NB4 (cell line): ENCODE measurements at places on chromosomes 6 and 20.

- DNase-seq: no peak
Measured at GRCh38 chr6:69105288-69105687, 470.2 kb downstream of the ADGRB3 start.

DNA sequence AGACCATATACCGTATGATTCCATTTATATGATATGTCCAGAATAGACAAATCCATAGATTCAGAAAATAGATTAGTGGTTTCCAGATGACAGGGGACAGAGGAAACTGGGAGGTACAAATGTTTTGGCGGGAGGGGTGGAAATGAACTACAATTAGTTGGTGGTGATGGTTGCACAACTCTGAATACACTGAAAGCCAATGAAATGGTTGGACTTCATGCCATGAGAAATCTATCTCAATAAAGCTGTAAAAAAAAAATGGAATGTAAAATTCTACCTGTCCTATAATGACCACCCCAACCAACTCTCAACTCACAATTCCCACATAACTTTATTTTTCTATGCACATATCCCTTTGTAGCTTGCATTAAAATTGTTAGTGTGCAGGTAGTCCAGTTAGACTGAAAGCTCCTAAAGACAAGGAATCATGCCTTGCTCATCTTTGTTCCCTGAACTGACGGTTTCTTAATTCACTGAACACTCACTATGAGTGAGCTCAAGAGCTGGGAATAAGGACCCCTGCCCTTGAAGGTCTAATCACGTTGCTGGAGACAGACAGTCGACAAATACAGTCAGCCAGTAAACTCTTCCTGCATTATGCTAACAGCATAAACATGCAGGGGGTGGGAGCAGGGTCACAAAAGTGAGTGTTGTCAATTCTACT, 1.4 kb downstream of the DCDC2 start:
- DNase-seq: no peak

DNA sequence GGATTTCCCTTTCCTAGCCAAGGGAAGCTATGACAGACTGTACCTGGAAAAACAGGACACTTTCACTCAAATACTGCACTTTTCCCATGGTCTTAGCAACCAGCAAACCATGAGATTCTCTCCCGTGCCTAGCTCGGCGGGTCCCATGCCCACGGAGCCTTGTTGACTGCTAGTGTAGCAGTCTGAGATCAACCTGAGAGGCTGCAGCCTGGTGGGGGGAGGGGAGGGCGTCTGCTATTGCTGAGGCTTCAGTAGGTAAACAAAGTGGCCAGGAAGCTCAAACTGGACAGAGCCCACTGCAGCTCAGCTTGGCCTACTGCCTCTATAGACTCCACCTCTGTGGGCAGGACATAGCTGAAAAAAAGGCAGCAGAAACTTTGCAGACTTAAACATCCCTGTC, 61.8 kb downstream of the EPM2A start:
- DNase-seq: no peak

GRCh38 chr6:133997267-133997666, 44.2 kb downstream of the TBPL1 start:
- no peak for DNase-seq

DNA sequence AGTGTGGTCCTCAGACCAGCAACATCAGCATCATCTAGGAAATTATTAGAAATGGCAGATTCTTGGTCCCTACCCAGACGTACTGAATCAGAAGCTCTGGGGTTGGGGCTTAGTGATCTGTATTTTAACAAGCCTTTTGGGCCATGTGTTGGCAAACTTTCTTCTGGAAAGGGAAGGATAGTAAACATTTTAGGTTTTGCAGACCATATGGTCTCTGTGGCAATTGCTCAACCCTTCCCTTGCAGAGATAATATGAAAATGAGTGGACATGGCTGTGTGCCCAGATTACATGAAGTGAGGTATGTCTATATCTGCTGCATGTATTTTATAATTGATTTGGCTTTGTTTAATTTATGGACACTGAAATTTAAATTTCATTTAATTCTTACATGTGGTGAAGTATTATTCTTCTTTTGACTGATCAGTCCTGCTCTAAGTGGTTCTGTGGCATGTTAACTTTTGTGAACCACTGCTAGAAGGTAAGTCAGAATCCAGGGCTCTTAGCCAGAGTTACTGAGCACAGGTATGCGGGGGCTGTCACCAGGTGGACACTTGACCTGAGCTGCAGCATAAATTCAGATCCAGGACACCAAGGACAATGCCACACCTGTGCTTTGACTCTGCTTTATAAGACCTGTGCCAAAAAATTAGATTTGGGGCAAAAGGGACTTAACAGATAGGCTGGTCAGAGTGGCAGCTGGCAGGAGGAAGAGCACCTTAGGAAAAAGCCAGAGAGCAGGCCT, 43.2 kb downstream of the LY86 start:
- DNase-seq: peak; percentile 76

DNA sequence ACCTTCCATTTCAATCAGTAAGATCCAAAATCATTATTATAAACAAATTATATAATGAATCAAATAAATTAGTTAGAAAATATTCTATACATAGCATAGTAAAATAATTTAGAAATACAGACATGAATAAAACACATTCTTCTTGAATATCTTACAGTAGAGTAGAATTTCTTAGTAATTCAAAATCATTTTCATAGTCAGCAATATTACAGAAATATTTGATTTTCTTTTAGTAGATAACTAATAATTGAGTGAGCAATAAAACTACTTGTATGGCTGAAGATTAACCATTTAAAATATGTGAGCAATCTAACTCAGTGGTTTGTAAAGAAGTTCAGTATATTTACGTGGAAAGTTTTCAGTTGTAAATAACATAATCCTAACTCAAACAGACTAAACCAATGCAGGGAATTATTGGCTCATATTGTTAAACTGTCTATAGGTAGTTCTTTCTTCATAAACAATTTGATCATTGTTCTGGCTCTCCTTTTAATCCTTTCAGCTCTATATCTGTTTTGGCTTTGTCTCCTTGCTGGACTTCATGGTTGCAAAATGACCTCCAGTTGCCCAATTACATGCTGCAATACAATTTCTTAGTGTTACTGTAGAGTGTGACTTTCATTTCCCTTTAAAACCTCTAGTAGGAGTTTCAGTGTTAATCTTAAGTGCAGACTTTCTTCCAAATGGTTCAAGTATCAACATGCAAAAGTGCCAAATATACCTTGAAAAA, 307.5 kb downstream of the EYS start:
- DNase-seq: no peak

- DNase-seq: no peak
Measured at GRCh38 chr6:49551078-49551865, 804 bp downstream of the C6orf141 start.

DNA sequence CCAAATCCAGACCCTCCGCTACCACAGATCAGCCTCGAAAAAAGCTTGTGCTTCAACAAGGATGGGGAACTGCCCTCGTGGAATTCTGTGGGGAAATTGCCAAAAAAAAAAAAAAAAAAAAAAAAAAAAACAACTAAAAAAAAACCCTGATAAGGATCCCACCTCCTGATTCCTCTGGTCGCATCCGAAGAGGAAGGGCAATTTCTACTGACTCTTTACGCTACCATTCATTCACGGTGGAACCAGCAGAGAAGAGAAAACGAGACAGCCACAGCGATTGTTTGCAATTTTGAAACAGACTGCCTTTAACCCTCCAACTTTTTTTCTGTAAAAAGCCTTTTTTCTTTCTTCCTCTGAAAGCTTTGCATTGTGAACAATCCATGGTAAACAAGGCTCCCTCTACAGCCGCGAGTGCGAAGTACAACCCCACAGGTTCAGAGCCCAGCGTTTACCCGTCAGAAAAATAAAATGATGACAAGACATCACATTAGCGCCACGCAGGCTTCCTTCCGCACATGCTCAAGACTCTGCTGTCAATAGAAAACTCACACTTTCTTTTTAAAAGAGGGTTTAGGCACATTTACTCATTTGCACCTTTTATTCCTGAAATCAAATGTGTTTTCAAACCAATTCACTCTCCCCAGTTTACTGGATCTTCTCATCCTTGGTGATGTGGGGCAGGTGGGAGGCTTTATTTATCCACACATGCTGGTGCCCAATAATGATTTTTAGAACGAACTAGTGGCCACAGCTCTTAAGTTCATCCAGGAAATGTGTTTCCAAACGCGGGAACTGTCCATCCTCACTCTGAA, 100.0 kb downstream of the NOL4L start:
- peak; percentile 87 for DNase-seq

GRCh38 chr6:95614094-95614493, 36.8 kb downstream of the MANEA start:
- DNase-seq: no peak

- peak; percentile 75 for DNase-seq
Measured at GRCh38 chr6:169803271-169803811, 51.9 kb downstream of the ERMARD start.

- DNase-seq: no peak
Measured at GRCh38 chr20:49865559-49865958, 49.8 kb downstream of the SPATA2 start.

DNA sequence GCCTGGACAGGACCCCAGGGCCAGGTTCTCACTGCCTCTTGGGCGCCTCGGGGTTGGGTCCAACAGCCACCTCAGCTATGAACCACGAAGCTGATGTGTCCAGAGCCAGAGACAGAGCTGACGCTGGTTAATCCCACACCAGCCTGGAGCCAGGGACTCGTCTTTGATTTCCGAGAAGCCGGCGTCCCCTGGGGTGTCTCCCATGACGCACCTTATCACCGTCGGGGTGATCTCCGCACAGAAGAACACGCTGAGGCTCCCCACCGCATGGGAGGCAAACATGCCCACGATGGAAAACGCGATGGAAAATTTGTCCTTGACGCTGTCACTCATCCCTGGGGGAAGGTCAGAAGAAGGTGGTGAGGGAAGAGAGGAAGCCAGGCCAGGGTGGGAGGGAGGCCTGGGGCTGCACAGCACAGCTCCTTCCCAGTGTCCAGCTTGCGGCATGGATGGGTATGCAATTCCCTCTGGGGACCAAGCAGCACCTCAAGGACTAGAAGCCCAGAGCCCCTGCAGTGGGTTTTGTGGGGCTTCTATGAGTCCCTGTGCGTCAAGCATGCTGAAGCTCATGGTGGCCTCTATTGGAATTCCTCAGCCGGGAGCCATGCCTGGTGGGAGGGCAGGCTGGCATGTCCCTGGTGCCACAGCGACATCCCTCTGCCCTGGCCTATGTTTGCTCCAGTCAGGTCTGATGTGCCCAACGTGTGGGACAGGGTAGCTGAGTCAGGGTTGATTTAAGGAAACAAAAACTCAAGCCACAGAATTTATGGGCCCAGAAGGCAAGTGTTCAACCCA, 25.1 kb downstream of the PSMG4 start:
- no peak for DNase-seq

DNA sequence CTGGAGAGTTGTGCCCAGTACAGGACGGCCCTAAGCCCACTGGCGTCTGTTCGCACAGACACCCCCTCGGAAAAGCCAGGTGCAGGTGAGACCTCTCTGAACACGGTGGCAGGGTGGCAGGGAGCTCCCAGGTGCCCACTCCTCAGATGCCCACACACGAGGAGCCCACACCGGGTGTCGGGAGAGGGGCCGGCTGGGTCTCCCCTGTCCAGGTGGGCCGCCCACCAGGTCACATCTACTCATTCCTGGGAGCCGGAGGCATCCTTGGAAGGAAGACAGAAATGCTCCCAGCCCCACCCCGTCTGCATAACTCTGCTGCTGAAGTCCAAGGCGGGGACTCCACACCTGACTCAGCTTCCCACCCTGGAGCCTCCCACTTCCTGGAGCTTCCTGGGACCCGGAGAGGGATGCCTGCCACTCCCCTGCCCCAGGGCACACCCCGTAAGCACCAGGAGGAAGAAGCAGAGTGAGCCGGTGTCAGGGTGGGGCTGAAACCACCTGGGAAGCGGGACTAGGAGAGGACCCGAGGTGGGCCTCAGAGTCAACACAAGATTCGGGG, 2.5 kb downstream of the SRMS start:
- no peak for DNase-seq

GRCh38 chr6:90993770-90994169, 406.9 kb upstream of the MAP3K7 start:
- DNase-seq: no peak

GRCh38 chr6:18579869-18580268, 192.7 kb downstream of the RNF144B start:
- DNase-seq: no peak

DNA sequence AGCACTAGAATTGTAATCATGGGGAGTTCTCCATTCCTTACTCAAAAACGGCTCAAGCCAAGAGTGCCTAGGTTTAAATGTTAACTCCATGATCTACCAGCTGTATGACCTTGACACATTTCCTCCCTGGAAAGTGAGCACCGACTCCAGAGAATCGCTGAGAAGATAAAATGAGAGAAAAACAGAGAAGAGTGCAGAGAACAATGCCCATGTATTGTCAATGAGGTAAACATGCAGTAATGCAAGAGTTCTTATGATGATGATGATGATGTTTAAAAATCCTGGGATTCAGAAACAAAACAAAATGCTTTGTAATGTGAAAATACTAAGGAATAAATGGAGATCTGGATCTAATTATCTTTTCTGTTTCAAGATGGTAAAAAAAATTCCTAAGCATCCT, 64.8 kb upstream of the BEND6 start:
- DNase-seq: no peak

DNA sequence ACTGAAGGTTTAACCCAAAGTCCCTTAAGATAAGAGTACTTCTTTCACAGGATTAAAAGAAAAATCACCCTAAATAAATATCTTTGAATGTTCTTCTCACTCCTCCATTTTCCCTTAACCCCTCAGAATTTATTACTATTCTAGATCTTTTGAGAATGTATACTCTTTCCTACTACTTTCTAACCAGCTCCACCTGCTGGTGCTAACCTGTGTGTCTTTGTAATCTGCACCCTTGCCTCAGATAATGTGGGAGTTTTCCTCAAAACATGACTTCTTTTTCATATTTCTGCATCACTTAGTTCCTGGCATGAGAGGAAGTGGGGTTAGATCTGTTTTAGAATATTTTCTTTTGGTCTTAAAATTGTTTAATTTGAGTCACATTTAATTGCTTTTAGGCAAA, 394.2 kb downstream of the BMP2 start:
- peak; percentile 41 for DNase-seq

GRCh38 chr6:112207131-112207530, 47.2 kb downstream of the LAMA4 start:
- DNase-seq: no peak

DNA sequence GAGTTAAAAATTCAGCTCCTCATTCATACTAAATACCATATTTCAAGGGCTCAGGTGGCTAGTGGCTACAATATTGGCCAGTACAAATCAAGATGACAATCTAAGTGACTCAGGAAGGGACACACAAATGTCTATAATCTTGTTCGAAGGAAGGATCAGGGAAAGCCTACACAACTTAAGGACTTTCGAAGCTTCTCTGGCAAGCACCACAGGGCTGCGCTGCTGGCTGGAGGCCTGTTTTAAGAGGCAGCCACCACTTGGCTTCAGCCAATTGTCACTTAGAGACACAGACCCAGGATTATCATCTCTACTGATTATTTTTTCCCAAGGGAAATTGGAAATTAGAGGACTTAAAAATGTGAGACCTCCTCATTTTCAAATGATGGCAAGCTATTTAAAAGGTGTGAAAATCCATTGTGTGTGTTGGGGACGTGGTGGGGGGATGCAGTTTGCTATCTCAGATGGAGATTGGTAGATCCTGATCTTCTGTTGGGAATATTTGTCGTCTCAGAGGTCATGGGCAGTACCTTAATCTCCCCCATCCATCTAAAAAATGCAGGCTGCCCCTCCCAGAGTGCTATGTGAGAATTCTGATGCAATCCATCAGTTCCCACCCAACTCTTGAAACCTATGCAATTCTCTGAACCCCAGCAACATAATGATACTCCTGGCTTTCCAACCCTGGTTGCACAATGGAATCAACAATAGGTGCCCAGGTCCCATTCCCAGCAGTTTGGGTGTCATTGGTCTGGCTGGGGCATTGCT, 11.3 kb downstream of the ARHGAP40 start:
- no peak for DNase-seq
